ENCODE measurements at places on chromosomes 1 and 21. TPM values are rescaled to one million over a fixed set of nuclear protein-coding genes. Genes with fewer than 3 reads are reported as not detected.

DNA sequence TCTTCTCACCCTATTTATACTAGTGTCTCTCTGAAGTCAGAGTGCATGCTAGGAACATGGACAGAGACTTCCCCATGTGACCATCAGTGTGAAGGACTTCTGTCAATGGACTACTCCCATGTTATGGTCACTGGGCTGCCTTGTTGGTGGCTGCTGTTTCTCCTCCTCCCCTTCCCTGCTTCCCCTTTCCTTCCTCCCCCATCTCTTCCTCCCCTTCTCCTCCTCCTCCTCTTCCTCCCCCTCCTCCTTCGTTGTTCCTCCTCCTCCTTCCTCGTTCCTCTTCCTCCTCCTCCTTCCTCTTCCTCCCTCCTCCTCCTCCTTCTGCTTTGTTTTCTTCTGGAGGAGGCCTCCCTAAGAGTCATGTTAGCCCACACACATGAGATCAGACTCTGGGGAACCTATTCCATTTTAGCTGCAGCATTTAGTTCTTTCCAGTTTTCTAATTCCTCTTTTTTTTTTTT is 35.8 kb downstream of the IER5 start:
- DNase-seq, result no peak

DNA sequence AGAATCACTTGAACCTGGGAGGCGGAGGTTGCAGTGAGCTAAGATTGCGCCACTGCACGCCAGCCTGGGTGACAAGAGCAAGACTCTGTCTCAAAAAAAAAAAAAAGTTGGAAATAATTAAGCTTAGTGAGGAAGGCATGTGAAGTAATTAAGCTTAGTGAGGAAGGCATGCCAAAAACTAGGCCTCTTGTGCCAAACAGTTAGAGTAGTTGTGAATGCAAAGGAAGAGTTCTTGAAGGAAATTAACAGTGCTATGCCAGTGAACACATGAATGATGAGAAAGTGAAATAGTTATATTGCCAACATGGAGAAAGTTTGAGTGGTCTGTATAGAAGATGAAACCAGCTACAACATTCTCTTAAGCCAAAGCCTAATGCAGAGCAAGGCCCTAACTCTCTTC is 85.0 kb downstream of the MAN1A2 start:
- no peak for DNase-seq

DNA sequence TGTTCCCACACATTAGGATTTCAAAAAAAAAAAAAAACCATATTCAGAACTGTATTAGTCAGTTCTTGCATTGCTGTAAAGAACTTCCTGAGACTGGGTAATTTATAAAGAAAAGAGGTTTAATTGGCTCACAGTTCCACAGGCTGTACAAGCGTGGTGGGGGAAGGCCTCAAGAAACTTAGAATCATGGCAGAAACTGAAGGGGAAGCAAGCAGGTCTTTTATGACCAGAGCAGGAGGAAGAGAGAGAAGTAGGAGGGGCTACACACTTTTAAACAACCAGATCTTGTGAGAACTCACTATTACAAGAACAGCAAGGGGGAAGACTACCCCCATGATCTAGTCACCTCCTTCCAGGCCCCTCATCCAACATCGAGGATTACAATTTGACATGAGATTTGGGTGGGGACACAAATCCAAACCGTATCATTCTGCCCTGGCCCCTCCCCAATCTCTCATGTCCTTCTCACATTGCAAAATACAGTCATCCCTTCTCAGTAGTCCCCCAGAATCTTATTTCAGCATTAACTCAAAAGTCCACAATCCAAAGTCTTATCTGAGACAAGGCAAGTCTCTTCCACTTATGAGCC is 51.8 kb downstream of the POU2F1 start:
- no peak for DNase-seq

DNA sequence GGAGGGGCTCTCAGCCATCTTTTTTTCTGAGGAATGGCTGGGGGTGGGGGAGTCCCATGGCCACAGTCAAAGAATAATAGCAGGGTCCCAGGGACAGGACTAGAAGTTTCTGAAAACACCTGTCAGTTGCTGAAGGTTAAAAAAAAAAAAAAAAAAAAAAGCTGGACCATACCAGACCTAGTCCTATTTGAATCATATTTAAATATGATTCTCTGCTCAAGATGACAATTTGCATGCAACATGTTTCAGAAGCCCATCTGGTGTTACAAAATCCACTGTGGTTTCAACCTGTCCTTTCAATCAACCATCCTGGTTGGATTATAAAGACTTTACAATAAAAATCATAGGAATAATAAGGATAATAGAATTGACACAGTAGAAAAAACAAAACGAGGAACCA is 153.7 kb downstream of the TENT5C start:
- no peak for DNase-seq

- DNase-seq, result no peak
Observed at GRCh38 chr1:91604632-91605031, 104.0 kb downstream of the CDC7 start.

DNA sequence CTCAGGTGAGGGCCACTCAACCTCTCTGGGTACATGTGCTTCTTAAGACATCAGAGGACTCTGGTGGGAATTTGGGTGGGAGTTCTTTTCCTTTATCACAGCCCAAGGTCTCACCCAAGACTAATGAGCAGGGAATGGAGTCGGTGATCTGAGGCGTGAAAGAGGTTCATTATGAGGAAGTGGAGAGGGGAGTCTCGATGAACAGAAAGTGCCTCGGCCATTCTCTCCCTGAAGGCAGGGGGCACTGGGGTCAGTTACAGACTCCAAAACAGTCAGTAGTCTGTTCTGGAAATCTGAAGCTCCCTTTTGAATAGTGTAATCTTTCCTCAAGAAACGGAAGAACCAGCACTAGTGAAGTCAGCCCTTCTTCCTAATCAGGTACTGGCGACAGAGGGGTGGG is 36.2 kb downstream of the HSD3B2 start:
- no peak for DNase-seq

DNA sequence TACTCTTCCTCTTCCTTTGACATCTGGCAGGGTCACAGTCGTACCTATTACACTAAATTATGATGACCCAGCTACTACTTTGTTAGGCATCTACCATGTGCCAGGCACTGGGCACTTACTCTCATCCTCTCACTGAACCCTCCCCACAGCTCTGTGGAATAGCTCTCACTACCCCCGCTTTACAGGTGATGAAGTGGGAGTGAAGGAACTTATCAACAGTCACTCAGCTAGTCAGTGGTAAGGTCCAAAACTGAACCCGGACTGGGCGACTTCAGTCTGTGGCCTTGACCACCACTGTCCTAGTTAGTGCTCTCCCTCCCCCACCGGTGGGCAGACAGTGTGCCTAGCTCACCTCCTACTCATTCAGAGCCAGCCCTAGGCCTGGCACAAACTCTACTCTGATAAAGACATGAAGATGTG is 12.3 kb downstream of the ADGRB2 start:
- no peak for DNase-seq

DNA sequence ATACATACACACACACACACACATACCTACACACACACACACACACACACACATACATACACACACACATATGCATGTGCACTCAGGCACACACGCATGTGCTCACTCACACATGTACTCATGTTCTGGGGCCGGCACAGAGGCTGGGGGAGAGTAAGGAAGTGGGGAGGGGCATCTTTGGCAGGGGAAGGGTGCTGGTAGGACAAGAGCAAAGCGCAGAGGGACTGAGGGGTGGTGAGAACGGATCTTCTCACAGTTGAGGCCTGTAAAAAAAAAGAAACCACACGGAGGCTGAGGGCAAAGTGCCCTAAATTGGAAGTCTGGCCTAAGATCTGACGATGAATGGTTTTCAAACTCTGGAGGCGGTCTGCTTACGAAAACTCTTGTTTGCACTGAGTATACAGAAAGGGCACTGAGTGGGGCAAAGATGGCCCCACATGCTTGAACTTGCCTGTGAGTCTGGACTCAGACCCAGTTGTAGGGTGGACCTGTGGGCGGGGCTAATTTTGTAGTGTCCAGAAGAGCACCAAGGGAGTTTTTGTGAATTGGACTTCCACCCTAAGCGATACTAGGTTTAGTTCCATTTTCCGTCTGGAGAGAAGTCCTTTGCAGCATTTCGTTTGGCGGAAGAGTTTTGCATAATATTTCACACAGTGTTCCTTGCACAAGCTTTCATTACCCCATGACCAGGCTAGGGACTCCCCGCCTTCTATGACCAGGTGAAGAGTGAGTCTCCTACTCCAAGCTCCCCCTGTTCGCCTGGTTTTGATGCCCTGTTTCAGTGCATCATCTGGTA is 79.3 kb upstream of the LYST start:
- no peak for DNase-seq

DNA sequence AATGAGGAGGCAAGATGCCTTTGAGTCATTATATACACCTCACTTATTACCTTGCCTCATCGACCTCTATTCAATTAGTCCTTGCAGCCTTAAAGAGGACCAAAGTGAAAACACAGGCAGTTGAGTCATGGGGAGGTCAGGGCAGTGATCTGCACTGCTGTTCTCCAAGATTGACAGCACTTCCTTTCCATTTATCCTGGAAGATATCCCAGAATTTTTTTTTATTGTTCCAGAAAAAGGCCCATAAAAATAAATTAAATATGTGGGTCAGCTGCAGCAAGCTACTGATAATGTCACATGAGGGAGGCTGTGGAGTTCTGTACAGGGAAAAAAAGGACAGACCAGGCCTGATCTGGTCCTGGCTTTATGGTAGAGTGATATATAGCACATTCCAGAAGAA is 33.2 kb upstream of the CDC42BPA start:
- no peak for DNase-seq

GRCh38 chr1:53462769-53463501 is 3.7 kb downstream of the DMRTB1 start:
- DNase-seq, result no peak

DNA sequence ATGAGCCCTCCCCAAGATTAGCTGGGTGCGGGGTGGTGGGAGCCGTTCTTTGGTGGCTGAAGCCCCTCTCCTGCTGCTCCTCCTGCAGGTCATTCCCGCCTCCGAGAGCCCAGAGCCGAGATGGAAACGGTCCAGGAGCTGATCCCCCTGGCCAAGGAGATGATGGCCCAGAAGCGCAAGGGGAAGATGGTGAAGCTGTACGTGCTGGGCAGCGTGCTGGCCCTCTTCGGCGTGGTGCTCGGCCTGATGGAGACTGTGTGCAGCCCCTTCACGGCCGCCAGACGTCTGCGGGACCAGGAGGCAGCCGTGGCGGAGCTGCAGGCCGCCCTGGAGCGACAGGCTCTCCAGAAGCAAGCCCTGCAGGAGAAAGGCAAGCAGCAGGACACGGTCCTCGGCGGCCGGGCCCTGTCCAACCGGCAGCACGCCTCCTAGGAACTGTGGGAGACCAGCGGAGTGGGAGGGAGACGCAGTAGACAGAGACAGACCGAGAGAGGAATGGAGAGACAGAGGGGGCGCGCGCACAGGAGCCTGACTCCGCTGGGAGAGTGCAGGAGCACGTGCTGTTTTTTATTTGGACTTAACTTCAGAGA is 448 bp downstream of the G0S2 start:
- peak; percentile 41 for DNase-seq

DNA sequence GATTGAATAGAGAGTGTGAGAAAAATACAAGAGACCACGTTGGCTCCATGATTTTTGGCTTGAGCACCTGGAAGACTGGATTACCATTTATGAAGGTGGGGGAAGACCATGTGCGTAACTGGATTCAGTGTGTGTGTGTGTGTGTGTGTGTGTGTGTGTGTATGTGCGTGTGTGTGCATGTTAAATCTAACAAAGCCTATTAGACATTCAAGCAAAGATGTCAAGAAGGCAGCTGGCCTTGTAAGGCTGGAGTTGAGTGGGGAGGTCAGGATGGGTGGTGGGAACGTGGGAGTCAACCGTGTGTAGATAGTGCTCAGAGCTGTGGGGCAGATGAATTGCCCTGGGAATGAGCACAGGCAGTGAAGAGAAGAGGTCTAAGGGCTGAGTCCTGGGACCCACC is 293.8 kb upstream of the POU3F1 start:
- DNase-seq, result no peak

GRCh38 chr1:20367116-20367585 is 76.5 kb downstream of the VWA5B1 start:
- peak; percentile 42 for DNase-seq

DNA sequence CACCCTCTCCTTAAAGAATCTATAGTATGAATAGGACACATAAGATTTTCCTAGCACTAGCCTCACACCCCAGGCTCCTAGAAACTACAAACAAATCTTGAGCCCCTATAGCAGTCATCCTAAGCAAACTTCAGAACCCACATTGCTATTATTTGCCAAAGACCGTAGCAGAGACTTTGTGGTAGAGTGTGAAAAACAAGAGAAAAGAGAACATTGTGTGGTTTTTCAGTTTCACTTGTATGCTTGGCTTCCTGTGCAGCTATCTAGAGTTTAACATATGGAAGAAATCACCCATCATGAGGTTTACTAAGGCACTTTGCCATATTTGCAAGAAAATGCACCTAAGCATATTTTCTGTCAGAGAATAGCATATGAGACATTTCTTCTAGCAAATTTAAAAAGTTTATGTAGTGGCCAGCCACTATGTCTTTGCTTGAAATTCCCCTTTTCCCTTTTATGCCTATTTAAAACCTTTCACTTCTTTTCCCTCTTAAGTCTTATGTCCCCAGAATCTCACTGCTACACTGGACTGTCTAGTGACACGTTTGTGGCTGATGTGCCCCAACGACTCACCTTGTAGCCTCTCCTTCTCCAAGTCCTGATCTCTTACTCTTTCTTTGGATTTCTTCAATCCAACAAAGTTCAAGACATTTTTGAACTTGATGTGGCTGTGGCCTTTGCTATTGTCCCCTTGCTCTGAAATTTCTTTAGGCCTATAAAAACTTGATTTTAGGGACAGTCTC is 25.6 kb downstream of the CCDC190 start:
- DNase-seq, result no peak

GRCh38 chr1:19384772-19385187 is 72.7 kb downstream of the SLC66A1 start:
- peak; percentile 1 for DNase-seq

DNA sequence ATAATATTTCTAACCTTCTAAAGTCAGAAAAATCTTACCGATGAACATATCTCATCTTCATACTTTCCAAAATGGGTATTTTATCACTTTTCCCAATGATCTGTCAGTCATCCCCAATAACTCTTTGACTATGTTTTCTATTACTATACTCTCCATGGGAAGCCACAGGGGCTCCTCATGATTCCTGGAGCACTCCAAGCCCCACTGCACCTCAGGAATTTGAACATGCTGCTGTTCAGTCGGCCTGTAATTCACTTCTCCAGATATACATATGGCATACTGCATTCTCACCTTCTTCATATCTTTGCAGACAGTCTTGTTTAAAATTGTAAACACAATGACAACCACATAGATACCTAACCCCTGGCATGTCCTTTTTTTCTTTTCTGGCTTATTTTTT is 333.0 kb downstream of the BRINP3 start:
- no peak for DNase-seq

Gene LRRC3
- 0.22 TPM for total RNA-seq

Gene TSTD1
- total RNA-seq, result 11.1 TPM

Gene AKNAD1
- total RNA-seq, result 1.1 TPM

Gene IKBKE
- total RNA-seq, result 0.89 TPM

Gene UBXN10
- total RNA-seq, result 0.12 TPM

Gene FALEC
- total RNA-seq, result not detected

Gene MRPS21
- 53.8 TPM for total RNA-seq

Data from psoas muscle (tissue), 8 donors.